Retinal pigment epithelial cell (primary cell): ENCODE measurements at places on chromosomes 6 and 20.

DNA sequence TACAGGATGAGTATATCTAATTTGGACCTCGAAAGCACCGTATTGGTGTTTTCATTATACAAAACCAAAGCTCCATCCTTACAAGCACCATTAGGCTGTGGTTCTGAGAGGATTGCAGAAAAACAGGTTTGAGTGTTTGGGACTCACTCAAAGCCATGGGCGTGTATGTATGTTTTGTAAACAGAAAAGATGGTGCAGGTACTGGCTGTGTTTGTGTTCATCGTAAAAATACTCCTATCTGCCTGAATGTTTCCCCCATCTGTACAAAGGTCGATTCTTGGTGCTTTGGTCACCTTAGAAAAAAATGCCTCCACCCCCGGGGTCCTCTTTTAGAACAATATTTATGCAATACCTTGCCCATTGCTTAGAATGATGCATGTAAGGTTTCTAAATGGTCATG lies 286.6 kb downstream of the TSHZ2 start:
- no peak for DNase-seq

- no peak for DNase-seq
Measured at GRCh38 chr6:154125421-154125820, 86.4 kb downstream of the OPRM1 start.

DNA sequence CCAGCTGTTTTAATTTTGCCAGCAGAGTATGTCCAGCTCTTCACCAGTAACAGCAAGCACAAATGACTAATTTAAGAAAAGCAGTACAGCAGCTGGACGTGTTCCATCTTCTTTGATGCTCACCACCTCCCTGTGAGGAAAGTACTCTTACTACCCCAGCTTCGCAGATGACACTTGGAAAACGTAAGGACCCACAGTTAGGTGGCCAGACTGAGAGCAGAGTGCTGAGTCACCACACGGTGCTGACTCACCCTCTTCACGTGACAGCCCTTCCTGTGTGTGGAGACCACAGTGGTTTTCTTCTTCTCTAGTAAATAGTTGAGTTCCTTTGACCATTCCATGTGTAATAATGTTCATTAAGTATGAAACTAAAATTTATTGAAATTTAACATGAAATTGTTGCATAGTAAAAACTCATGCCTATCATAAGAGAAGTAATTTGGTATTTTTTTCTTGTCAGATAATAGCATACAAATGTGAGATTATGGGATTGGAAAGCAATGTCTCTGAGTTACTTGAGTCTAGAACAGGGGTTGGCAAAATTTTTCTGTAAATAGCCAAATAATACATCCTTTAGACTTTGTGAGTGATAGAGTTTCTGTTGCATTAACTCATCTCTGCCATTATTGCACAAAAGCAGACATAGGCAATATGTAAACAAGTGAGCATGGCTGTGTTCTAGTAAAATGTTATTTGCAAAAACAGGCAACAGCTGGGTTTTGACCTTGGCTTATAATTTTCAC lies 76.6 kb downstream of the SLX4IP start:
- peak; percentile 87 for DNase-seq

DNA sequence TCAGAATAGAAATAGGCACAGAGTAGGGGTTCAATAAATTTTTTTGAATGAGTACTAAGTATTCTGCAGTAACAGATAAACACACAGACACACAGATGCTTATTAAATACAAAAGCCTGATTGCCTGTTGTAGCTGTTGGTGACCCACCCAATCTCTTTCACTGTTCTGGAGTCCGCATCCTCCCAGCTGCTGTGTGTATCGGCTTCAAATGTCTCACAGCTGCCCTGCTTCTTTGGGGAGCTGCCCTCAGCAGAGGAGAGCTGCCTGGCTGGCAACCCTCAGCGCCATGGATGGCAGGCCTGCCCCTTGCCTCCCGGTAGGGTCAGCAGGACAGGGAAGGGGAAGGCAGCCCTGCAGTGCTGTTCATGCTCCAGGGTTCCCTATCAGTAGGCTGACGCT lies 85.9 kb upstream of the PRND start:
- no peak for DNase-seq

- no peak for DNase-seq
Measured at GRCh38 chr20:31914170-31914569, 37.7 kb downstream of the PDRG1 start.

- DNase-seq = no peak
Measured at GRCh38 chr6:54910921-54911320, 64.3 kb downstream of the FAM83B start.

DNA sequence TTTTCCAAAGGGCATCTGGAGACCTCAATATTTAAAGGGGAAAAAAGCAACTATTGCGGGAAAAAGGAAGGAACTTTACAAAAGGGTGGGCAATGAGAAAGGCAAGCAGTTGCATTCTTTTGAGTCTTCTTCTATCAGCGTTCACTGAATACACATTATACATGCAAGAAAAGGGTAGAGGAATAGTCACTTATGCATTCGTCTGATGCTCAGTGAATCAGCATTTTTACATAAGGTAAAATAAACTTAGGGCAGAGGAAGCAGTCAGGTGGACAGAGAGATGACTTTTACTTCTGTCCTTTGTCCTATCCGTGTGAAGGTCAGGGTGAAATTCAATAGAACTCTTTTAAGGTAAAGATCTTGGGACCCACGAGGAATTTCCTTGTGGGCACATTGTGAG lies 49.3 kb downstream of the PRND start:
- DNase-seq = no peak

DNA sequence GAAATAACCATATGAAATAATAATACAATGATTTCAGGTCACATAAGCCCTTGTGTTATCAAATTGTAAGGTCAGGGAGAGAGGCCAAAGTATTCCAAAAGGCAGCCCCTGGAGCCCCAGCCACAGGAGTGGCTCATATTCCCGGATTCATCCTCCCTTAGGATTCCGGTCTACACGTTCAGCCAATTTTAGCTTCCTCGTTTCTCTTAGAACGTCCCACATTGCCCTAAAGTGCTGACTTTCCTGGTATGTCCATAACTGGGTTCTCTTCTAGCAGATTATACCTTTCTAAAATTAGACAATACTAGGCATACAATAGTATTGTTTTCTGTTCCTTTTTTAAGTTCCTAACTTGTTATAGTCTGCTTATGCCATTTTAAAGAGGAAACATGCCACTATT lies 192.7 kb upstream of the NOX3 start:
- no peak for DNase-seq

- no peak for DNase-seq
Measured at GRCh38 chr20:10665027-10665561, 8.7 kb downstream of the JAG1 start.

DNA sequence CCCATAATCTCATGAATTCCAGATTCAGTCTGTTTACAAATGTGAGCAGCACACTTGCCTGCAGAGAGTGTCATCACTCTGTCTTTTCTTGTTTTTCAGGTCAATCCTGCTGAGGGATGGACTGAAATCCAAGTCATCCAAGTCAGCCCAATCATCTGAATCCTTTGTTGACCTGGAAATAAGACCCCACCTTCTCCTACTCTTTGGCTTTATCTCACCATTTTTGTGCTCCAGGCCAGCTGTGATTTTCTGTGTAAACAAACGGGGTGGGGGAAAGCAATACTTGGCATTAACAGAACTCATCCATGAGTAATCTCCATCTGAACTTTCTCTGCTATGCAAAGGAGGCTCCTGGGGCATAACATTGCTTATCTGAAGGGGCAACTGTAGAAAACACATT lies 16.9 kb upstream of the GSTA4 start:
- DNase-seq = no peak

GRCh38 chr6:42688281-42688680 lies 34.1 kb downstream of the PRPH2 start:
- DNase-seq = no peak

GRCh38 chr20:57060407-57061050 lies 205.9 kb downstream of the BMP7 start:
- no peak for DNase-seq

GRCh38 chr6:37260444-37260843 lies 2.5 kb upstream of the TMEM217 start:
- no peak for DNase-seq

GRCh38 chr6:5053038-5053437 lies 32.1 kb upstream of the PPP1R3G start:
- no peak for DNase-seq

GRCh38 chr20:64044484-64045247 lies 4.8 kb downstream of the SOX18 start:
- DNase-seq = no peak

- DNase-seq = no peak
Measured at GRCh38 chr6:126628125-126628524, 288.2 kb downstream of the CENPW start.

- DNase-seq = no peak
Measured at GRCh38 chr6:37695273-37695672, 2.4 kb downstream of the MDGA1 start.

GRCh38 chr6:125732398-125732797 lies 17.0 kb upstream of the HEY2 start:
- DNase-seq = no peak

DNA sequence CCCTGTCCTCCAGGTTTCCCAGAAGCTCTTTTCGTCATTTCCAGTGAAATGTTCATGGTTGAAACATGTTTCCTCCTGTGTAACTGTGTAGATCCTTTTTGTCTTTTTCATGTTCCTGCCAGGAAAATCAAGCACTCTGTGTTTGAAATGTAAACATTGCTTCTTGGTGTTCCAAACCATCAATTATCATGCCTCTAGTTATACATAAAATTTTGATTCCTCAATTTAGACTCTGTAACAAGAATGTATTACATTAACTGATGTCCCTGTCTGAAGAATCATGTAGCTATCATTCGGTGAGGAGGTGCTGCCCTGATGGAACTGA lies 546.3 kb upstream of the CITED2 start:
- DNase-seq = no peak

- no peak for DNase-seq
Measured at GRCh38 chr6:134531188-134531551, 213.3 kb upstream of the SGK1 start.

DNA sequence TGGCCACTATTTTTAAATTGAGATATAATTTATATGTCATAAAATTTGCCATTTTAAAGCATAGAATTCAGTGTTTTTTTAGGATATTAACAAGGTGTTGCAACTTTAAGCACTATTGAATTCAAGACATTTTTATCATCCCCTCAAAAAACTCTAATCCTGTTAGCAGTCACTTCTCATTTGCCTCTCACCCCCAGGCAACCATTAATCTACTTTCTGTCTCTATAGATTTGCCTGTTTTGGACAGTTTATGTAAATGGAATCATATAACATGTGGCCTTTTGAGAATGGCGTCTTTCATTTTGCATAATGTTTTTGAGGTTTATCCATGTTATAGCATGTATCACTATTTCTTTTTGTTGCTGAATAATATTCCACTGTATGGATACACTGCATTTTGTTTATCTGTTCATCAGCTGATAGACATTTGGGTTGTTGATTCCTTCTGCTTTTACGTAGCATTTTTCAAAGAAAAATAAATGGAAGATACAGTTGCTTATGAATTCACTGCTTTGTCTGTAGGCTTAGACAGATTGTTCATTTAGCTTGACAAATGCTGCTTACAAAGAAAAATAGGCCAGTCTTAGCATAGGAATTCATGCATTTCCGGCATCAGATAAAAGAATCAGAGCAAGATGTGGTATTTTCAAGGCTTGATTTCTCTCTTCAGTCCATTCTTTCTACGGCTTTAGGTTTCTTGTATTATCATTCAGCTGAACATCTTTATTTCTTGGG lies 52.9 kb downstream of the STK4 start:
- no peak for DNase-seq

DNA sequence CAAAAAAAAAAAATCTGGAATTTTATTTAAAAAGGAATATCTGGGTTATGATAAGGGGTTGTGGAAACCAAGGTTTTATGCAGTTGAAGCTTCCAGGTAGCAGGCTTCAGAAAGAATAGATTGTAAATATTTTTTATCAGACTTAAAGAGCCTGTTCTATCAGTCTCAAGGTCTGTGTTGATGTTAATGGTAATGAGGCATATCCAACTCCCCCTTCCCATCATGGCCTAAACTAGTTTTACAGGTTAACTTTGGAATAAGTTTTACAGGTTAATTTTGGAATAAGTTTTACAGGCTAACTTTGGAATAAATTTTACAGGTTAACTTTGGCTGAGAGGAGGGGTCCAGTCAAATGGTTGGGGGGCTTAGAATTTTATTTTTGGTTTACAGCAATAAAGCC lies 92.4 kb downstream of the CD24 start:
- DNase-seq = no peak

GRCh38 chr20:52972965-52973819 lies 1.0 kb downstream of the TSHZ2 start:
- no peak for DNase-seq

DNA sequence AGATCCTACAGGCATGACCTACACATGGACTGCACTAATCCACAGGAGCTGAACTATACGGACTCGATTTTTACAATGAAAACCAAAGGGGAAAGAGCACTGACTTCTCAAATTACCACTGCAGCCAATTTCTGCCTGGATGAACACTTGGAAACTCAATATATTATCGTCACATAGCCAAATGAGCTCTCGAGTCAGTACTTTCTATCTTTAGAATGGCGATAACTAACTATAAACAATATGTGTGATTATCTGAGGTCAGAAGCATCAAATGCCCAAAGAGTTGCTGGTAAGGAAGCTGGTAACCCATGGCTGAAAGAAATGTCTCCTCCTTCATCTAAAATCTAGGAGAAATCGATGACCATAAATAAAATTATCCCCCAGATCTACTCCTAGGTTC lies 86.7 kb downstream of the KIF16B start:
- DNase-seq = no peak

GRCh38 chr6:155894758-155895157 lies 439.1 kb upstream of the NOX3 start:
- no peak for DNase-seq

GRCh38 chr6:35072051-35072697 lies 69.0 kb downstream of the TCP11 start:
- no peak for DNase-seq

DNA sequence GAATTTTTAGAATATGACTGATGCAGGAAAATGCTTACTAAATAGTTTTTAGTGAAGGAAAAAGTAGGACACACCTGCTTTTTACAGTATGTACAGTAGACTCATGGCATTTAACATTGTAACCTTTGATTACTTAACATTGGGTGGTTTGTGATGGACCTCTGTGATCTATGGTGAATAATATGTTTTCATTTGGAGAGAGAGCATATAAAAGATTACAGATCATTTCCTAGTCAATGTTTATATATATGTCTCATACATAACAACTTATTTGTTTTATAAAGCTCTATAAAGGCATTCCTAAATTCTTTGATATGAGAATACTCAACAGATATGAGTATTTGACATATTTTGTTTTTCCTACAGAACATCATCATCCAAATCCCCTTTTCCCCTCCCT lies 129.3 kb upstream of the PDE7B start:
- DNase-seq = no peak

DNA sequence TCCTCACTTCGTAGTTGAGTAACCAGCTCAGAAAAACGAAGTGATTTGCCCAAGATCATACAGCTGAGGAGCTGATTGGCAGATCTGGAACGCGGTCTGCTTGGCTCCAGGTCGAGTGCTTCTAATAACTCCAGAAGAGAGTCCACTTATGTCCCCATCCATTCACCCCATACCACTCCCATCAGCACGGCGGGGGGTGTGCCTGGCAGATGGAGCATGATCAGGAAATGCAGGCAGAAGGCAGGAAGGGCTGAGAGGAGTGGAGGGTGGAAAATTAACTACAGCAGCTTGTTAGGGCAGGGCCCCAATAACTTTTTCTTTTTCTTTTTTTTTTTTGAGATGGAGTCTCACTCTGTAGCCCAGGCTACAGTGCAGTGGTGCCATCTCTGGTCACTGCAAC lies 15.0 kb downstream of the FITM2 start:
- no peak for DNase-seq

GRCh38 chr20:2451939-2452732 lies 18.5 kb downstream of the SNRPB start:
- DNase-seq = peak; percentile 22

GRCh38 chr6:117498159-117498558 lies 15.7 kb downstream of the DCBLD1 start:
- DNase-seq = no peak
